ENCODE measurements at places on chromosomes 6 and 20. TPM values are rescaled to one million over a fixed set of nuclear protein-coding genes. Genes with fewer than 3 reads are reported as not detected.

Gene FRK
- under 0.01 TPM for total RNA-seq

Gene HLA-DQB1
- not detected for total RNA-seq

Gene RAET1L
- total RNA-seq, result not detected

Gene ADGRF4
- total RNA-seq, result not detected

Gene BIRC7
- total RNA-seq, result not detected

Gene EYA2
- total RNA-seq, result not detected

Gene HLA-DOA
- not detected for total RNA-seq

Gene C6orf141
- total RNA-seq, result 61.3 TPM

Gene SYNE1
- total RNA-seq, result 39.0 TPM

Gene OR10C1
- total RNA-seq, result not detected

Data from lung microvascular endothelial cell (primary cell).